Stimulated activated CD4-positive, alpha-beta T cell treated with anti-CD3 and anti-CD28 coated beads, Interleukin-1b, Interleukin-23, amount 100 ng/mL, for 4 hours (primary cell): ENCODE measurements at places on chromosomes 5 and 9.

GRCh38 chr5:158979749-158980521, 119.8 kb downstream of the EBF1 start:
- no peak for DNase-seq

DNA sequence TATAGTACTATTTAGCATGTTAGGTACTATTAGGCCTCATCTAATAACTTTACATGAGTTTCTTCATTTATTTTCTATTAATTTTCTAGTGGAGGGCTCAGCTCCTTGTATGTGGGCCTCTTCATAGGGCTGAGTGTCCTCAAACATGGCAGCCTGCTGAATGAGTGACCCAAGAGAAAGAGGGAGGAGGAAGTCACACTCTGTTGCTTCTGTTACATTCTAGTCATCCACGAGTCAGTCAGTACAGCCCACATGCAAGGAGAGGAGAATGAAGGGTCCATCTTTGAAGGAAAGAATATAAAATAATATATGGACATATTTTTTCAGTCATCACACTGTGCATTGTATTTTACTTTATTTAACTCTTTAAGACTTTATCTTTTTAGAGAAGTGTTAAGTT, 66.6 kb upstream of the NR3C1 start:
- DNase-seq, result no peak

DNA sequence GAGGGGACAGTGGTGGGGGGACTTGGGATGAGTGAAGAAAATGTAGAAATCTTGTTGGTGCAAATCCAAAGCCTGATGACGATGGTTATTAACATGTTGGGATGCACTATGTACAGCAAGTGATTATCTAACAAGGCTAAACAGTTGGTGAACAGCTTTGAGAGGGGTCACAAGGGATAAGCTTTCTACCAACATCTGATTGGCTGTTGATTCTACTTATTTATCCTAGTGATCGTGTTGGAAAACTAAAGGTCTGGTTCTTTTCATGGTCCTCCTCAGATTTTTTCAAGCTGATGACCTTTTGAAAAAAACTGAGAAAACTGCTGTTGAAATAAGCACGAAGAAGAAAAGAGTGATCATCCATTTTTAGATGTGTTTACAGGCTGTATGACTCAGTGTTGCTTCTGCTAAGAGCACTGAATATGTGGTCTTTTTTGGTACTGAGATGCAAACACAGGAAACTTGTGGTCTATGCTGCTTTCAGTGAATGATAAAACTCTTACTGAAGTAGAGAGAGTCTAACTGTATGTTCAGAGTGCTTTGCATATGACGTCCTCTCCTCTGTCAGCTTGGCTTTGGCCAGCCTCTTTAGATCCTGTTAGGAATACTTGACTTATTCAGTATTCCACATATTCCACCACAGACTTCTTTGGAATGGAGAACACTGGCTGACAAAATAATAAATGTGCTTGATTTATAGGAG, 174.8 kb downstream of the SLF1 start:
- peak; percentile 6 for DNase-seq

GRCh38 chr5:124180875-124181461, 565.5 kb downstream of the ZNF608 start:
- no peak for DNase-seq

DNA sequence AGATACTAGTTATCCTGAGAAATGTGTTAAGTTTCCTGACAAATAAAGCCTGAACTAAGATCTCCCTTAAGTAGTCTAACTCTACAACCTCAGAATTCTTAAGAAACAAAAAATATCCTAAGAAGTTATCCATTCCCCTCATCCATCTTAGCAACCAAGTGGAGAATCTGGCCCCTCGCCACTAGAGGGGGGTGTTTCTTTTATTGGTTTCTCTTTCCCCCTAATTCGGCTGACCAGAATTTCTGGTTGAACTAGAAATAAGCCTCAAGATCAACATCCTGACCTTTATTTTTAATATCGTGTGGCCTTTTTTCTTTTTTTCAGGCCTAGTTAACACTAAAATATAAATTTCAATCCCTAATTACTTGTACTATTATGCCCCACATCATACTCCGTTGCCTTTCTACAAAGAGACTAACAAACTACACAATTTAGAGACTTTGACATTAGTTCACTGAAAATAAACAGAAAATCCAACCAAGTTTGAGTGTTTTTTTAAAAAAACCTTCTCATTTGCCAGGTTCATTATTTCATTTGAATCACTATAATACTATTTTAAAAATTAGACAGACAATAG, 14.3 kb upstream of the NR4A3 start:
- DNase-seq, result peak; percentile 39

GRCh38 chr5:90000351-90000750, 409.2 kb downstream of the CETN3 start:
- no peak for DNase-seq

- DNase-seq, result no peak
These were observed 567.7 kb downstream of the CAAP1 start for GRCh38 chr9:26324786-26325443.

- DNase-seq, result no peak
These were observed 11.8 kb upstream of the SLC9A3 start for GRCh38 chr5:535846-536698.

- no peak for DNase-seq
These were observed 84.0 kb upstream of the NEURL1B start for GRCh38 chr5:172556971-172557461.

DNA sequence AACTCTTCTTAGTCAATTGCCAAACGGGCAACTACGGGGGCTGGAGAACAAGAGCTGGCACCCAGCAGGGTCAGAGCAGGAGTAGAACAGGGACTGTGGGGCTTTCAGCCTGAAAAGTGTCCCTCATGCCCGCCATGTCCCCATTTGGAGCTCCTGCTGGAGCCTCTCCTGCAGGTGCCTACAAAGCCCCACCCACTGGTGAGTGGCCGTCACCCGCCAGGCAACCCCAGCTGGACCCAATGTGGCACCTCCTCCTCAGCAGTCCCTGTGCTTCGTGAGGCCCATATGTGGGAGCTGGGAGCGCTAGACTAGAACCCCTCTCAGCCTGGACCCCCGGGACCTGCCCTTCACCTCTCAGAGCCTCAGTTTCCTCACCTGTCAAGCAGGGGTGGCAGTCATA, 40.9 kb downstream of the VAV2 start:
- no peak for DNase-seq

DNA sequence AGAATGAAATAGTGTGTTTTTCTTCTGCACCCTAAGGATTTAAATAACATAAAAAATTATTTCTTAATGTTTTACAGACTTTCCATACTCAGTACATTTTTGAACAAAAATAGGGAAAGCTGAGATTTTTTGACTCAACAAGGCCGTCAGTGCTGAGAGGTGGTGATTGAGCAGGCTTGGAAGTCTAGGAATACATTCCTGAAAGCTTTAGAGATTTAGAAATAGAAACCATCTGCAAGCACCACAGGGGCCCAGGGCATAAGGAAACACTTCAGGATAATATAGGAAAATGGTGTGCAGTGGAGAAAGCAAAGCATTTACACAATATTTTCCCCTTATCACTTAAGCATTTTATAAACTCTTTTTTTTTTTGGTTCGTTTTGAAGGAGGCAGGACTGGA, 5.2 kb downstream of the BASP1 start:
- no peak for DNase-seq

DNA sequence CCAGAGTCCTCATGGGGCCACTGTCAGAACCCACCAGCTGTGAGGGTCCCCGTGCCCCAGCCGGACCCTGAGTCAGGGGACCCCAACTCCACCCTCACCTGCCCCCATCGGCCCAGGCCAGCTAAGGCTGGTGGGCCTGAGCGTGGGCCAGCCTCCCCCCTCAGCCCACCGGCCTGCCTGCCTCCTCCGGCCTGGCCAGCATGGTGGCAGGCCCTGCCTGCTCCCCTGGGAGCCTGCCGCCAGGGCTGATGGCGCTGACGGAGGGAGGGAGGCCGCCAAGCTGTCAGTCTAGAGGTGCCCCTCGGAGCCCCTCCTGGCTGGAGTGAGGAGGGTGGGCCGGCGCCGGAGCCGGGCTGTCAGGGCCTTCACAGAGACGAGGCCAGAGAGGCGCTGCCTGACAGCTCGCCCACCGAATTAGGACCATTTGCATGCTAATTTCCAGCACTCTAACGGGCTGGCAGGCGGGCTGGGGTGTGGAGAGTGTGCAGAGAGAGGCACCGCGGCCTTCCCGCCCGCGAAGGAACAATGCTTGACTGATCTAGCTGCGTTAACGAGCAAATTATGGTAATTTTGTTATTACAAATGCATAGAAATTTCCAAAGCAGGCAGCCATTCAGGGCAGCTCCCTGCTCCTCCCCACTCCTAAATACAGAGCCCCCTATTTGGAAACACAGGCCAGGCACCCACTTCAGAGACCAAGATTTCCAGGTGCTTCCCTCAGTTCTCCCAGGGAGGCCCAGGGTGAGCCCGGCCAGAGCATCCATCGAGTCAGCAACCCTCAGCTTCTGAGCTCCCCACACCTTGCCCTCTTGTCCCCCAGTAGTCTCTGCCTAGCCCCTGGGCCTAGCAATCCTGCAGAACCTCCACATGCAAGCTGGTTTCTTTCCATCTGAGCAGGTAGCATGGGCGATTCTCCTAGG, 169.3 kb downstream of the PAX5 start:
- no peak for DNase-seq

- DNase-seq, result no peak
These were observed 917.9 kb upstream of the CDH10 start for GRCh38 chr5:25562656-25563055.

DNA sequence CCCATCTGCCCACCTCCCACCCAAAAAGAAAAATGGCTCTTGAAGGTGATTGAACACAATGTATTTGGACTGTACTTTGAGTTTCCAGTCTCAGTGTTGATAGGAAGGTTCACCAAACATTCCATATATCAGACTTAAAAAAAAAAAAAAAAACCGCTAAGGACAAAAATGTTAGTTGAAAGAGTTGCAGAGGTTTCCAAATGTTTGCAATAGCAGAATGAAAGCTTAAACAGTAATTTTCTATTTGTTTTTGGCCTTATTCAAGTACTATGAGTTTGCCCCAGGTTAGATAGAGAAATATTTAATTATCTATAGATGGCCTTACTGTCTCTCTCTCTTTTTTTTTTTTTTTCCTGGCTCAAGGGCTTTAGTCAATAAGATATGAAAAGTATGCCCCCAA, 6.1 kb downstream of the LRRTM2 start:
- DNase-seq, result no peak

GRCh38 chr5:15966066-15966640, 213.4 kb downstream of the MARCHF11 start:
- no peak for DNase-seq

GRCh38 chr9:15243081-15243480, 63.9 kb downstream of the TTC39B start:
- DNase-seq, result no peak

DNA sequence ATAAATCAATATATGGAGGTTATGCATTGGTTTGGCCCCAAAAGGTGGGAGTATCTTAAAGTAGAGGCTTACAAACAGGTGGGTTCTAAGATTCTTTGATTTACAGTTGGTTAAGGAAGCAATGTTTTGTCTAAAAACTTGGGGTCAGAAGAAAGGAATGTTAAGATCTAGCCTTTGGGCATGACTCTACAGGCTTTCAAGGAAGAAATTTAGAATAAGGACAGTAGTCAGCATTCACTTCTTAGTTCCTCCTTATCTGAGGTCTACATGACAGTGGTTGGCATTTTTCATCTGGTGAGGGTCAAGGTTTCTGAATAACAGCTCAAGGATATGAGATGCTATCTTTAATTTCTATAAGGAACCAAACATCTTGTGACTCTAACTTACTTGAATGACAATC, 122.8 kb downstream of the CAMK4 start:
- no peak for DNase-seq

GRCh38 chr9:99166149-99166548, 55.6 kb downstream of the ALG2 start:
- DNase-seq, result no peak

DNA sequence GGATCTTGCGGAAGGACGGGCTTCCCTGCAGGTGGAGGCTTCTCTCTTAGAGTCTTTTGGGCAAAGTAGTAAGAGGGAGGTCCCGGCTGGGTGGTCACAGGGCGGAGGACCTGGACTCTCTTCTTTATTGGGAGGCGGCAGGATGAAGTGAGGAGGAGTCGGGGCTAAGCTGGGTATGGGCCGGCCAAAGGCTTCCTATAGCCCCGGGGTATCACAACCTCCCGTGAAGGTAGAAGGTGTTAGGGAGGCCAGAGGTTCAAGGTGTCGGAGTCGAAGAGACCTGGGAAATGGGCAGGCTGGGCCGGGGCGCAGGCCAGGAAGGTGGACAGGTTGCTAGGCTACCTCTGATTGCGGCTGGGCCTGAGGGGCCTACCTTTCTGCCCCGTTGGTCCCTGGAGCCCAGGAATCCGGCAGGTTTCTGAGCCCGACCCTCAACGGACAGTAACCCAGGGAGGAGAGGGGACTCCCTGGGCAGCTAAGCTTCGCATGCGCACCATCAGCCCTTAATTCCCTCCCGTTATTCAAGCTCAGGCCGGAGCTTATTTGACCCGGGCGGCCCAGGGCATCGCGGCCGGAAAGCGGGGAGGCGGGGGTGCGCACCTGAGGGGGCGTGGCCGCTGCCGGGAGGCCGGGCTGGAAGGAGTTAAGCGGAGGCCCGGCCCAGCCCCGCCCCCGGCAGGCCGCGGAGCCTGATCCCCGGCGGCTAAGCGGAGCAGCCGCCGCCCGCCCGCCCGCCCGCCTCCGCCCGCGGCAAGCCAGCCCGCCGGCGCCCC, at the start of gene TESK1:
Gene TESK1 (plus strand): TSS at position 685 of the 773 bp plus-strand sequence. CDS start 358 bp downstream, outside the sequence.
- peak; percentile 69 for DNase-seq

DNA sequence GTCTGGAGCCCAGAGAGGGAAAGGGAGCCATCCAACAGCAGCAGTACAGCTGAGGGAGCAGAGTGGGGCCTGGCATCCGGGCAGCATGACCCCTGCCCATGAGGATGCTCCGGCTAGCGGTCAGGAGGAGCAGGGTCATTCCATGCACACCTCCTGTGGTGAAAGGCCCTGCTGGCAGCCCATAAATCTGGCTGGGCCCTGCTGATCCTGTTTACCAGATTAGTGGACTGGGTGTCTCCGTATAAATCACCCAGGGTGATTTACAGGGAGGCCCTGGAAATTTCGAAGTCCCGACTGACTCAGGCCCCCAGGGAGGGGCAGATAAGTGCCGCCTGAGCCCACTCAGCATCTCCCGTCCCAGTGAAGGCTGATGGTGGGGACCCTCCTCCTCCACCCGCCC, 117.6 kb upstream of the HAND1 start:
- DNase-seq, result no peak

GRCh38 chr5:64835266-64835665, 66.5 kb downstream of the CWC27 start:
- DNase-seq, result no peak

GRCh38 chr5:134148986-134149539, 27.7 kb downstream of the SKP1 start:
- DNase-seq, result no peak

DNA sequence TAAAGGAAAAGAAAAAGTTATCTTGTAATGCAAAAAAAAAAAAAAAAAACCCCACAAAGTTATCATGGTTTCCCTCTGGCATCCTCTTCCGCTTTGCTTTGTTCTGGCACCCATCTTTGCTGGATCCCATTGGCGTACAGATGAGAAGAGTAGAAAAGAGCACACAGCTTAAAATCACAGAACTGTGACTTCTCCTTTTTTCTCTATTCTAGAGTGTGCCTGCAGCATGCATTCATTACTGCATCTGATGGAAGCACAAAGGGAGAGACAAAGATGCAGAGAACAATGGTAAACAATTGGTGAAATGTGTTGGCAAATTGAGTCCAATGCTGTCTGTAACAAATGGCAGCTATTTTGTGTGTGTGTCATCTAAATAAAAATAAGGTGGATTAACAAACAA, 440.8 kb upstream of the PIK3R1 start:
- DNase-seq, result no peak
